ENCODE measurements at places on chromosomes 4 and X.

GRCh38 chr4:19382993-19383756 is 868.5 kb upstream of the SLIT2 start:
- no peak for DNase-seq

- DNase-seq: no peak
Measured at GRCh38 chr4:107348188-107349050, 312.3 kb upstream of the DKK2 start.

GRCh38 chr4:173448103-173448502 is 49.2 kb upstream of the SCRG1 start:
- no peak for DNase-seq

GRCh38 chr4:74038425-74039314 is at the start of gene CXCL3:
TSS of gene CXCL3 (minus strand) at chr4:74038689. CDS start at chr4:74038611, 78 bp downstream.
- no peak for DNase-seq

- DNase-seq: no peak
Measured at GRCh38 chr4:5638316-5638715, 70.0 kb downstream of the EVC2 start.

DNA sequence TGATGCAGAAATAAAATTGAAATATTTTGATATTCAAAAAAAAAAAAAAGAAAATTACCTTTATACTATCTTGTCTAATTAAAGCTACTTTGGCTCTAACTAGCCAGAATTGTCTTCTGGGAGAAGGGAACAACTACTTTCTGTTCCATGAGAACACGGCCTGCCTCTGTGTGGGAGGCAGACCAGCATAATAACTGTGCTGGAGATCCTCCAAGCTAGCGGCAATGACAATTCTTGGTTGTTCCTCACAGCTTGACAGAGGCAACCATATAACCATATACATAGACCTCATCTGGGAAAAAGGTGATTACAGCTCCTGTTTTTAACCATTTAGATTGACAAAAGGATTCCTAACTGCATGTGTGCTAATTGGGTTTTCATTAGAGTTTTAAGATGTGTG is 95.7 kb downstream of the RBMX2 start:
- no peak for DNase-seq

DNA sequence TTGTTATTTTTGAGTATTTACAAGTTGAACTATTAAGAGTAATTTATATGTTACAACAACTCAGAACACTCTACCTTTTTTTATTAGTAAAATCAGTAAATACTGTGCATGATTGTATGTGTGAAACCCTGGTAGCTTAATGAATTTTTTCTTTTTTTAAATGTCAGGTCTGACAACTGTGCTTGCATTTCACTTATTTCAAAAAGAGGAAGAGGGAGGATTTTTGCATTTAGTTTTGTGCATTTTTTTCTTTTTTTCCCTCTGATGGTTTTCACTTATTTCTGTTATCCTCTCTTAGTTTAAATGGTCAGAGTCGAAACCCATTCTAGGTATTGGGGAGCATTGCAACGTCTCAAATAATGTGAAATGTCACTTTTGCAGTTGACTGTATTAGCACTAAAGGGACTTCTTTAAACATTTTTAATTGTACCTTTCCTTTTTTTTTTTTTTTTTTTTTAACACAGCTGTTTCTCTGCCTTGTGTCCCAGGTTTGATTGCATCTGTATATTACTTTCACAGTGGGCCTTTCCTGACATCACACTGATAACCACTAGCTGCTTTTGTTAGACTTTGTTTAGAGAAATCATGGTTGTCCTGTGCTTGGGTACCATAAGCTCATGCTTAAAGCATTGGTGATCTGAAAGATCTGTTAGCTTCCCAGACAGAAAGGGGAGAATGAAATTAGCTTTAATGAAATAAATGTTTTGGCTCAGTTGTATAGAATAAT is 28.5 kb downstream of the MOB1B start:
- no peak for DNase-seq

GRCh38 chr4:159148441-159148840 is 45.6 kb downstream of the RAPGEF2 start:
- no peak for DNase-seq

DNA sequence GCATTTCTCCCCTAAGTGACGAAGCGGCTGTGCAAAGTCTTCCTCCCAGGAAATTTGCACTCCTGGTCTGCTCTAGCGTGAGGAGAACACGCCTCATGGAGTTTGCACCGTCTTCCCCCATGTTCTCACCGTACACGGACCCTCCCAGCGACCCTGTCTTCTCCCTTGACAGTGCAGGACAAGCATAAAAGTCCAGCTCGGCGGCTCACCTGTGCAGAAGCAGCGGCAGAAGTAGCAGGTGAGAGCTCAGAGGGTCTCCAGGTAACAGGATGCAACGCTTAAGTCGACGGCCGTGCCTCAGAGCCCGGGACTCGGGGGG is 314 bp downstream of the P2RY8 start:
- no peak for DNase-seq

DNA sequence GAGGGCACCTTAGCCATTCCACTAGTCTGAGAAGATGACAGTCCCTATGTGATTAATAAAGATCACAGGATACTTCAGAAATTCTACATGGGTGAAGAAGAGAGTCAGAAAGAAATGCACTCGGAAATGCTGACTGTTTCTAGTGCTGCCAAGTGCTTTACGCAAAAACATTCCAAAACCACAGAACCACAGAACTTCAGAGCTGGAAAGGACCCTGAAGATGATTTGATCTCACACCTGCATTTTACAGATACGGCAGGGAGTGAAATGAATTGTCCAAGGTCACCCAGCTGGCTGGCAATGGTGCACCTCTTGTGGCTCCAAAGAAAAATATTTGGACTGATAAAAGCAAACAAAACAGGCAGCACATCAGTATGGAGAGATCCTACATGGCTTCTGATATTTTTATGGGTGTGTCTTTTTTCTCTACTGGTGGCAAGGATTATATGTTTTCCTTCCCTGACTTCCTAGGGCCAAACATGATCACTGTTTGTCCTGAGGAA is 115.9 kb downstream of the MAML3 start:
- DNase-seq: no peak

GRCh38 chrX:124240422-124240821 is 92.0 kb upstream of the TEX13D start:
- DNase-seq: no peak

- no peak for DNase-seq
Measured at GRCh38 chr4:140090215-140090731, 63.7 kb downstream of the MAML3 start.

DNA sequence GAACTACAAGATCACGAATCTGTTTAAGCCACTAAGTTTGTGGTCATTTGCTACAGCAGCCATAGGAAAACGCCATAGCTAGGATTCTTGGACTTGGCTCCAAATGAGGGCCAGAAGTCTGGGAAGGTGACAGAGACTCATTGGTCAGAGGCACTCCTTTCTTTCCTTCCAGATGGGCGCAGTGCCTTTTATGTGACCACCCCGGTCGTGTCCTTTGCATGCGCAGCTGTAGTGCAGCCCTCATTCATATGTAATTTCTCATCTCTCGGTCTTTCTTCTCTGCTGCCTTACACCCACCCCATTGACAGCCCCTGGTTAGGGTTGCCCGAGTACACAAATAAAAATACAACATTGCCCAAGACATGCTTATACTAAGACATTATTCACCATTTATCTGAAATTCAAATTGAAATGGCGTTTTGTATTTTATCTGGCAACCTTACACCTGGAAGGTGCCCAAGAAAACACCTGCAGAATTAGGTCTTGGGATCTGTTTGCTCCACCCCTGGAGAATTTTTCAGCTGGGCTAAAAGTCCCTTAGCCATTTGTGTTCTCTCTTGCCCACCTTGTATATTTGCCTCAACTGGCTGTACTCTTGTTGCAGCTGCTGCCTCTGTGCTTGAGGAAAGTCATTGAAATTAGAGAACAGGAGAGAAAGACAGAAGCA is 21.9 kb downstream of the CCKAR start:
- no peak for DNase-seq

GRCh38 chr4:119730671-119730950 is 102.0 kb upstream of the PDE5A start:
- no peak for DNase-seq

DNA sequence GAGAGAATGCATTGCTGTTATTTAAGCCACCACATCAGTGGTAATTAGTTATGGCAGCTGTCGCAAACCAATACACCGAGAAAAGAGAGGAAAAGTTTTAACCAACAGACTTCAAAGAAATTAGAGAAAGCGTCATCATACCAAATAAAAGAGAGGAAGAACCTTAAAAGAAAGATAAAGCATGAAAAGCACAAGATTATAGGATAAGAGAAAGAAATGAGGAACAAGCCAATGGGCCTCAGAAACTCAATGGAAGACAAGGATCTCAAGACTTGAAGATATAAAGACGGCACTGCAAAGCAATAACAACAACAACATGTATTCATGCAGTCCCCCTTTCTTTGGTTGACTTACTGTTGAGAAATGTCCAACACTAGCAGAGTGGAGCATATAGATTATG is 22.8 kb upstream of the ASMTL start:
- DNase-seq: no peak

DNA sequence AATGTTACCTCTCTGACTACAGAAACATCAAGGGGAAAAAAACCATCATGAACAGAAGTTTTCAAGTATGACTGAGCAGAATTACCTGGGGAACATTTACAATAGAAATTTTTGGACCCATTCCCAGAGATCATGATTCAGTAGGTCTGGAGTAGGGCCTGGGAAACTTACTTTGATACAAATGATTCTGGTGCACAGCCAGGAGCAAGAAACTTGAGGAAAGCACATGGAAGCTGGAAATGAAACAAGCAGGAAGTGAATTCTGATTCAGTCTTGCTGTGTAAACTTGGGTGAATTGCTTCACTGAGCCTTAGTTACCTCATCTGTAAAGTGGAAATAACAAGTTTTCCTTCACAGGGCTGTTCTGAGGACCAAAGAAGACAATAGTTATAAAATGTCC is 192.5 kb upstream of the TAPT1 start:
- DNase-seq: no peak

DNA sequence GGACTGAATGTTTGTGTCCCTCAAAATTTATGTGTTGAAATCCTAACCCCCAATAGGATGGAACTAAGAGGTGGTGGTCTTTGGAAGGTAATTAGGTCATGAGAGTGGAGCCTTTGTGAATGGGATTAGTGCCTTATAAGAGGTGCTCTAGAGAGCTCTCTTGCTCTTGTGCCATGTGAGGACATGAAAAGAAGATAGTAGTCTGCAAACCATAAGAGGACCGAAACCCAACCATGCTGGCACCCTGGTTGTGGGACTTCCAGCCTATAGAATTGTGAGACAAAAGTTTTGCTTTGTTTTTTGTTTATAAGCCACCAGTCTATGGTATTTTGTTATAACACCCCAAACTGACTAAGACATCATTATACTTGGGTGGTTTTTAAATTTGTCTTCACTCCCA is 417.1 kb downstream of the ANKRD50 start:
- DNase-seq: no peak

DNA sequence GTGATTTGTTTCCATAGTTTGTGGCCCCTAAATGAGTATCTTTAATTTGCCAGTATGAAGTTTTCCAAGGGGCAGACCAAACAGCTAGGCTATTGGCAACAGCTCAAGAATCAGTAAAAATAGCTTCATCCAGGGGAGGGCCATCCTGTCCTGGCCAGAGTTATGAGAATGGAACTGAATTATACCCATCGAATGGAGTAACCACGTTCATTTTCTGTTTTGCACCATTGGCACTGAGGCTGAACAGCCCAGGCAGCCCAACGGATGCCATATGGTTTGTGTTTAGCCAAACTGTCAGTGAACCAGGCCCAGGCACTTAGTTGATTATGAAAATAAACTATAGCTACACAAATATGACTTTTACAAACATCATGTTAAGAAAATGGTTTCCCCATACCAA is 17.7 kb upstream of the ASB5 start:
- DNase-seq: no peak

- DNase-seq: no peak
Measured at GRCh38 chrX:23505531-23506303, 161.6 kb upstream of the PRDX4 start.

GRCh38 chr4:9849538-9849920 is 68.1 kb downstream of the DRD5 start:
- no peak for DNase-seq

GRCh38 chr4:82906469-82906868 is 5.9 kb downstream of the THAP9 start:
- no peak for DNase-seq

- DNase-seq: no peak
Measured at GRCh38 chr4:55008166-55009056, 117.0 kb downstream of the KDR start.

DNA sequence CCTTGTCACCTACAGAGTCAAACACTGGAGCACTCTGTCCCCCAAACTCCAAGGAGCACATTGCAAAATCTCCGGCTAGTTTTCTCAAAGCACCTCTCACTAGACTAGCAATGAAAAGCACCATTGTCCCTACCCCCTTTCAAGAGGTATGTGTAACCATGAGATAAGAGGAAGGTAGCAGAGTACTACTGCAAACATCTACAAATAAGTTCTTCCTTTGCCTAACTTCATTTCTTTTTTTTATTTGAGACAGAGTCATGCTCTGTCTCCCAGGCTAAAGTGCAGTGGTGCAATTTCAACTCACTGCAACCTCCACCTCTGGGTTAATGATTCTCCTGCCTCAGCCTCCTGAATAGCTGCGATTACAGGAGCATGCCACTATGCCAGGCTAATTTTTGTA is 17.7 kb downstream of the PPP4R3C start:
- no peak for DNase-seq

DNA sequence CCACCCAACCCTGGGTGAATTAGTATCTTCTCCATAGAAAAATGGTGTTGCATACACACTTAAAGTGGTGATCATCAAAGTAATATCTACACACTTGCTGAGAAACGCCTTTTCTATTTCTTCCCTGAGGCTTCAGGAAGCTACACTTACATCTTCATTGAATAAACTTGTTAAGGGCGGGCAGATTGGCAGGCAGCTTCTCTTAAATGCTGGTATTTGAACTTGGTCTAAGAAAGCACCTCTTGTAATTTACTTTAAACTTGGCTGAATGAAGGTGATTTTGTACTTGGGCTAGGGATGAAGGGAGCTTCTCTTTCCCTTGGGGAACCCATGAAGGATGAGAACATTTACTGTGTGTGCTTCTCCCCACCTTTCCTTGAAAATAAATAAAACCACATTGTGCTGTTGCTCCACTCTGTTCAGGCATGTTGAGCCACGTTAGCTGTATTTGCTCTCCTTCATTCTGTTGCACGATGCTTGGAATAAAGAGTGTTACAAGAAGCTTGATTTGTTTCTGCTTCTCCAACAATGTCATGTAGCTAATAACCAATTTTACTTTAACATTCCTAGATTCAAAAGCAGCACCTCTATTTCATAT is 430.1 kb downstream of the ANKRD50 start:
- DNase-seq: no peak

DNA sequence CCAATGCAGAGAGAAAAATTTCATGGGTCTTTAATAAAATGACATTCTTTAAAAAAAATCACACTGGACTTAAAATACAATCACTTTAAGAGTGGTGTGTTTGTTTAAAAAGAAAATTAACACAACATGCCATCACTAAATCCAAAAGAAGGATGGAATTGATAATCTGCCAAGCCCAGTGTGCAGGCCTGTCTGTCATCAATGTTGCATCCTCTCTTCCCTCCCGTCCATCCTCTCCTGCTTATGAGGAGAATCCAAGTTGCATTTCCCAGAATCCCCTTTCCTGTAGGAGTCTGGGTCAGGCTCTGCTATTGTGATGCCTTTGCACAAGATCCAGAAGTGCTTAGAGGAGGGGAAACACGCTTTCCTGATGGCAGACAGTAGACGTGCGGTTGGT is 169.4 kb downstream of the MID1 start:
- no peak for DNase-seq

- no peak for DNase-seq
Measured at GRCh38 chr4:8233672-8234484, 34.8 kb downstream of the SH3TC1 start.

- no peak for DNase-seq
Measured at GRCh38 chrX:41382714-41383645, 49.0 kb downstream of the DDX3X start.

Data from activated CD8-positive, alpha-beta memory T cell treated with anti-CD3 and anti-CD28 coated beads for 1 hour (primary cell).